Amniotic stem cell (primary cell): ENCODE measurements at places on chromosomes 16 and 17.
A peak's percentile ranks its signal among the peaks of the same experiment; 100 is the strongest.

GRCh38 chr17:31374094-31374447, 17.4 kb upstream of the RAB11FIP4 start:
- DNase-seq = no peak

- no peak for DNase-seq
Observed at GRCh38 chr16:31333686-31334649, 21.0 kb upstream of the ITGAX start.

- DNase-seq = peak; percentile 34
Observed at GRCh38 chr17:62626719-62627218, 701 bp upstream of the MRC2 start.

- no peak for DNase-seq
Observed at GRCh38 chr17:22300731-22301352, 608.5 kb downstream of the KCNJ18 start.
